Hepatic stellate cell (primary cell): ENCODE measurements at places on chromosomes 4 and X.
A peak's percentile ranks its signal among the peaks of the same experiment; 100 is the strongest.

- no peak for DNase-seq
Measured at GRCh38 chr4:74379912-74380311, 15.0 kb downstream of the EREG start.

DNA sequence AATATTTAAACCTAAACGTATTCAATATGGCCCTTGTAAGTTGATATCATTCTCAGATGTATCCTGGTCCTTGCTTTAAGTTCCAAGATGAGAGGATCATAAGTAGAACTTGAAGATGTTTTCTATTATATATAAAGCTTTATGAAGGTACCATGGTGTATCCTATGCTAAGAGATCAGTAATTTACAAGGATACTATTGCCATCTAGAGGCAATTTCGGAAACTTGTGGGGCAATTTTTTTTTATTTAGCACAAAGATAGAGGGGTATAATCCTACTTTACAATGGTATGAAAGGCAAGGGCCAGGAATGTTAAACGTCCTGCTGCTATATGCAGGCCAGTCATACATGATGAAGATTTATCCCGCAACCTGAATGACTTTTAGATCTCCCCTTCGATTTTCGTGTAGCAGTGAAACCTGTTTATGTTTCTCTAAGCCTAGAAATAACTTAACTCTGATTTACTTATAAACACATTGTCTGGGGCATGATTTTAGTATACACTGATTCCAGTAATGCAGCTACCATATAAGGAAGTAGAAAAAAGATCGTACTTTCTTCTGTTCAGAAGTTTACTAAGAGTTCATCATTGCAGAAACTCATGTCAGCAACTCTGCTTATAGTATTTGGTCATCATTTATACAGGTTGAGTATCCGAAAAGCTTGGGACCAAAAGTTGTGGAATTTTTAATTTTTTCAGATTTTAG is 2.6 kb downstream of the SLC25A31 start:
- peak; percentile 46 for DNase-seq

GRCh38 chrX:1836683-1837082 is 221.8 kb downstream of the ASMT start:
- no peak for DNase-seq

GRCh38 chr4:23920716-23921446 is 31.0 kb upstream of the PPARGC1A start:
- no peak for DNase-seq

GRCh38 chr4:112852601-112853000 is 196.9 kb upstream of the ANK2 start:
- DNase-seq, result no peak

DNA sequence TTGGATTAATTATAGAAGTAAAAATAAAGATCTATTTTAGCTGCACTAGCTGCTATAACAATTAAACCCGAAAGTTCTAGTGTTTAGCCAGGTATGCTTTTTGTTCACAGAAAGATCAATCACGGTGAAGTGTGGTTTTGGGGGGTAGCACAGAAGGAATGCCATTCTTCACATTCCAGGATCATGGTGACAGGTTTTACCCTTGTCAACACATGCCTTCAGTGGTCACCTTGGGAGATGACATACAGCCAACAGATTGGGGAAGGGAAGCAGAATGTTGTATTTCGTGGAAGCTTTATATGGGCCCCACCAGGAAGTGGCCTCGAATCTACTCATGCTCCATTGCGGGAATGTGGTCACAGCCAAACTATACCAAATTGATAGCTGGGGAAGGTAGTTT is 753.6 kb downstream of the RAPGEF2 start:
- DNase-seq, result no peak

GRCh38 chr4:1841201-1841886 is 14.6 kb downstream of the LETM1 start:
- DNase-seq, result no peak
